ENCODE measurements at places on chromosomes 4 and X.

GRCh38 chrX:38249965-38250364 lies 29.3 kb upstream of the SRPX start:
- DNase-seq, result no peak

DNA sequence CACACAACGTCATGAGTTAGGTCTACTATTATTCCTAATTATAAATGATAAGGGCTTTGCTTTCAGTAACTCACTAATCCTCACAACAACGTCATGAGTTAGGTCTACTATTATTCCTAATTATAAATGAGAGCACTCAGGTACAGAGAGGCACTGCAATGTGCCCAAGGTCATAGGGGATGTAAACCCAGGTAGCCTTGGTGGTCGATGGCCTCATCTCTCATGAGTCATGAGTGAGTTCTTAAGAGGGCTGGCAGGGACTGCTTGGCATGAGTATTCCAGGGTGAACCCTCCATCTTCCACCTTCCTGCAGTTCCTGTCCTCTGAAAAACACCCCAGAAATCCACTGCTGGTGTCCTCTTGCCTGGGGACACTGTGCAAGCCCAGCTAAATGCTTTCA lies 317.1 kb downstream of the STK32B start:
- no peak for DNase-seq

DNA sequence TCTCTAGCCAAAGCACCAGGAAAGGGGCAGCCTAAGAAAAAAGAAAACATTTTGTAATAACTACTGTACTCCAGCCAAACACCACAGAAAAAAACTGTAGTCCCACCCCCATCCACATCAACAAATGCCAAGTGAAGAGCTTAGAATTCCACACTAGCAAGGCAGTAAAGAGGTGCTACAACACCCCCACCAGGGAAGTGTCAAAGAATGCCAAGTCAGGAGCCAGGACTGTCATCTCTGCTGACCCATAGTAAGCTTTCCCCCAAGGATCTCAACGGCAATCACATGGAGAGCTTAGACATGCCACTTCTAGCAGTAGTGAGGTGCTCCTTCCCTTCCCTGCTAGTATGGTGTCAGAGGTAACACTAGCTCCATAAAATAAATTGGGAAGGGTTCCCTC lies 34.4 kb upstream of the CCDC160 start:
- no peak for DNase-seq

DNA sequence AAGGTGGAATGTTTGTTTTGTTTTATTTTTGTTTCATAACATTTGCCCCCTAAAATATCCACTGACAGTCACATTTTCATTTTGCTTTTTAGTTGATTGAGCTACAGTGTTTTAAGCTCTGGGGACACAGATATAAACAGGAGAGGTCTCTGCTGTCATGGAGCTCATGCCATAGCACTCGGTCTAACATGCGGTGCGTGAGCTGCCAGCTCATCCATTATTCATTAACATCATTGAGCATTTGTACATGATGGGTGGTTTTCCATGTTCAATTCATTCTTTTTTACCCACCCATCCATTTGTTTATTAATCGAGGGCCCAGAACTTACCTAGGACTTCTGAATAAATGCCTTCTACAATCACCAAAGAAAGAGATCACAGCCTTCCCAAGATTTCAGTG lies 150.1 kb upstream of the SFRP2 start:
- DNase-seq, result no peak

GRCh38 chrX:124467202-124467601 lies 120.8 kb downstream of the SH2D1A start:
- no peak for DNase-seq
